Left renal cortex interstitium (tissue), 4 donors: ENCODE measurements at places on chromosomes 5 and 9. TPM values are rescaled to one million over a fixed set of nuclear protein-coding genes. Genes with fewer than 3 reads are reported as not detected.

GRCh38 chr5:160333721-160334120 lies 21.4 kb upstream of the CCNJL start:
- DNase-seq = no peak

DNA sequence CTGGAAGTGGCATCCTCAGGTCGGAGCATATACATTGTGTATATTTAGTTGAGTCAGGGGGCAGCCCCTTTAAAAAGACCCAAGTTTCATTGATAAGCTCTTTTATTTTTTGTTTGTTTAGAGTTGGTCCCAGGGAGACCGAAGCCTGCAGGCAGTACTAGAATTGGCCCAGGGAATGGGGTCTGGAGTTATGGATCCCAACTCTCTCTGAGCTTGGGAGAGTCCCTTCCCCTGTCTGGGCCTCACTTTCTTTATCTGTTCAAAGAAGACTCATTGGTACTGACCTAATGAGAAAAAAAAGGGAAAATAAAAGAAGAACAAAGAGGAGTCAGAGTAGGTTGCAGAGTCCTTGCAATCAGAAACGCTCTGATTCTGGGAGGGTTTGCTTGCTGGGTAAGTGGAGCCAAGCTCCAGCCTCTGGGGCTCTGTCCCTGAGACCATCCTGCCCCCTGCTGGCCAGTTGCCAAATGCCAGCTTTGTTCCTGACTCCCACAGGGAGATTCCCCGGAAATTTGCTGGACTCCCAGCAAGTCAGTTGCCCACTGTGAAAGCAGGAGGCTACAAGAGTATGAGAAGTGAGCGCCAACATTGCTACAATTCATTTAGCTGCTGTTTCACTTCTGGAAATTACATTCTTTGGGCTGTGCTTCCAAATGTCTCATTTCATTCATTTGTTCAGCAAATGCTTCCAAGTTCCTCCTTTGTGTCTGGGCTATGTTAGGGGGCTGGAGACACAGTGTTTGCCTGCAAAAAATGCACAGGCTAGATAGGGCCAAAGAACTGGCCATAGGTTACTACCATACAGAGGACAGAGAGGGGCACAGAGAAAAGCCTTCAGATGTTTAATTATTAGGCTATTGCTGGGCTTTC lies 156.2 kb downstream of the MELK start:
- peak; percentile 42 for DNase-seq

DNA sequence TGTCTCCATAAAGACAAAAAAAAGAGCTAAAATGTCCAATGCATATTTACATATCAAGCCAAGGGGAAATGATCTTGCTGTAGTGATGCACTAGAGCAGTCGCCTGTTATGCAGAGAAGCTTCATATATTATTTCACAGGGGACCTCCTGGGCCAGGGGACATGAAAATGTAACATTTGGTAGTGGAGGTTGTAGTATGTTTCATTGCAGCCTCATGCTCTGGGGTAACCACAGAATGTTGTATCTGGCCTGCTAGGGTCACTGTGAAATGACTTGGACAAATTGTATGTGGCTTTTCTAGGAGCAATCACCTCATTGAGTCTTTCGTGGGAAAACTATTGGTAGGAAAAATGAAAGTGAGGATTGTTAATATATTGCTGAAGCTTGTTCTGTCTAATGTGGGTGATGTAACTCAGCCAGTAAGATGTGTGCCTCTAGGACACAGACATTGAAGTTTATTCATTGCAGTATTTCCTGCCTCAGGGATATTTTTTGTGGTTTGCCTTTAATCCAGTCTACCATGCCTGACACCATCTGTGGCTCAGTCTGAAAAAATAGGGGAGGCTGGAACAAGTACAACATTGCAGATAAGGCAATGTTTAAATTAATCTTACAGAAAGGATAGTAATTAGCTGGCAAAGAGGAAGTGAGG lies 430.8 kb upstream of the TNC start:
- no peak for DNase-seq

- no peak for DNase-seq
Measured at GRCh38 chr9:124760719-124761118, 10.4 kb downstream of the NR6A1 start.

DNA sequence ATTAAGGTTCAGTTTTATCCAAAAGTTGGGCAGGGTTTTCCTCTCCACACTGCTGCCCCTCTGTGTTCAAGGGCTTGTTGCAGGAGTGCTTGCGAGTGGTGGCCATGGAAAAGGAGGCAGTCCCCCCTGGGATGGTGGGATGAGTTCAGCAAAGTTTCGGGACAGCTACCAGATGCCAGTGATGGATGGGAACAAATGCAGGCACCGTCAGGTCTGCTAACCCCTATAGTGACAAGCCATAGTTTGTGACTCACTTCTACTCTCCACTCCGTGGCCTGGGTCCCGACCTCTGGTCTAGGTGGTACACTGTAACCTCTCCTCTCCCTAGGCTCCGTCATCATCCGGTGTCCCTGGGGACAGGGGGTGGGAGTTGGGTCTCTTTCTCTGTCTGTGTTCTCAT lies 3.8 kb upstream of the RNF14 start:
- DNase-seq = no peak

- no peak for DNase-seq
Measured at GRCh38 chr9:72454871-72455491, 66.4 kb upstream of the TMC1 start.

- no peak for DNase-seq
Measured at GRCh38 chr9:80020056-80020455, 448.3 kb downstream of the TLE4 start.

- no peak for DNase-seq
Measured at GRCh38 chr5:57950616-57951228, 468.1 kb upstream of the ACTBL2 start.

GRCh38 chr5:163563880-163564279 lies 58.5 kb downstream of the MAT2B start:
- DNase-seq = no peak

DNA sequence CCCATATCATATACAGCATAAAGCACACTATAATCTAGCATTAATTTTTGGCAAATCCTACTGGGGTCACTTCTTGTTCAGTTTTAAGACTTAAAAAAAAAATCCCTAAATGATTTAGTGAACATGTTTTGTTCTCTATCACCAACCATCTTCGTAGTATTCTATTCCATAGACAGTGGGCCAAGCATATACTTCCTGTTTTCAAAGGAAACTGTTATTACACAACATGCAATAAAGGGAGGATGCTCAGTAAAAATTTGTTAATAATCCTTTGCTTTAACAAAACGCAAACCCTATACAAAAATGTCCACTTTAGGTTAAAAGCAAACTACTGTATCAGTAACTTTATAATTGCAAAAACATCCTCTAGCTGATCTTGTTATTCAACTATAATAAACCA lies 13.0 kb downstream of the CCNH start:
- DNase-seq = no peak

Gene PCDHB2
- 8.1 TPM for polyA plus RNA-seq
